Neural crest cell (in vitro differentiated cells): ENCODE measurements at places on chromosomes 3 and 15.
A peak's percentile ranks its signal among the peaks of the same experiment; 100 is the strongest.

DNA sequence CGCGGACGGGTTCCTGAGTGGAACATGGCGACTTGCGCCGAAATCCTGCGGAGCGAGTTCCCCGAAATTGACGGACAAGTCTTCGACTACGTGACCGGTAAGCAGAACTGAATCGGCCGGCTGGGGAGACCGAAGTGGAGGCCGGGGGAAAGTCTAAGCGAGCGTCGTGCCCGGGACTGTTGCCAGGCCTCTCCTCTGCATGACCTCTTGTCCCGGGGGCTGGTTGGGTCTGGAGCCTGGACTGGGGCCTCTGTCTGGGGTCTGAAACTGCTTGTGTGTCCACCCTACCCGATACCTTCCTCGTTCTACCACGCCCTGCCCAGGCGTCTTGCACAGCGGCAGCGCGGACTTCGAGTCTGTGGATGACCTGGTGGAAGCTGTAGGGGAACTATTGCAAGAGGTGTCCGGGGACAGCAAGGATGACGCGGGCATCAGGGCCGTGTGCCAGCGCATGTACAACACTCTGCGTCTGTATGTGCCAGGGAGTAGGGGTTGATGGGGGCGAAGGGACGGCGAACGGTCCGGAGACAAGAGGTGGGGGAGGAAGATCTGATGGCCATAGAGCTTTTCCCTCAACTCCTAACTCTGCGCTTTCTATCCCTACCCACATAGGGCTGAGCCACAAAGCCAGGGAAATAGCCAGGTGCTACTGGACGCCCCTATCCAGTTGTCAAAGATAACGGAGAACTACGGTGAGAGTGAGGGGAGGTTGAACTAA lies at the start of gene ABCF3:
TSS of gene ABCF3 (plus strand) at position 16 of the 718 bp plus-strand sequence. CDS start at position 25, 9 bp downstream.
- no peak for DNase-seq

DNA sequence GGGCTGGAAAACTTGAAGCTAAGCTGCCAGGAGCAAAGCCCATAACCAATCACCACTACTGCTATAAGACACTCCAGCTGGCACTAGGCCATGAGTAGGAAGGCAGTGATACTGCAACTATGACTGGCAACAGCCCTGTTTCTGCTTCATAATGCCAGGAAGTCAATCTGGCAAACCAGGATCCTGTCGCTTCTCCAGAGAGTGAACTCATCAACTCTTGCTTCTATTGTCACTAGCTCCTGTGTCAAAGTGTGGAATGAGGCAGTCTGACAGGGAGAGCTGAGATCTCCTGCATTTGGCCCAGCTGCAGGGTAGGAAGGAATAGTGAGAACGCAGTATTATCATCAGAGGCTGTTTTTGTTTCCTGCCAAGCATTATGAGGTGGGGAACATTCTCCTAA lies 105.3 kb downstream of the CTNNB1 start:
- DNase-seq = no peak

DNA sequence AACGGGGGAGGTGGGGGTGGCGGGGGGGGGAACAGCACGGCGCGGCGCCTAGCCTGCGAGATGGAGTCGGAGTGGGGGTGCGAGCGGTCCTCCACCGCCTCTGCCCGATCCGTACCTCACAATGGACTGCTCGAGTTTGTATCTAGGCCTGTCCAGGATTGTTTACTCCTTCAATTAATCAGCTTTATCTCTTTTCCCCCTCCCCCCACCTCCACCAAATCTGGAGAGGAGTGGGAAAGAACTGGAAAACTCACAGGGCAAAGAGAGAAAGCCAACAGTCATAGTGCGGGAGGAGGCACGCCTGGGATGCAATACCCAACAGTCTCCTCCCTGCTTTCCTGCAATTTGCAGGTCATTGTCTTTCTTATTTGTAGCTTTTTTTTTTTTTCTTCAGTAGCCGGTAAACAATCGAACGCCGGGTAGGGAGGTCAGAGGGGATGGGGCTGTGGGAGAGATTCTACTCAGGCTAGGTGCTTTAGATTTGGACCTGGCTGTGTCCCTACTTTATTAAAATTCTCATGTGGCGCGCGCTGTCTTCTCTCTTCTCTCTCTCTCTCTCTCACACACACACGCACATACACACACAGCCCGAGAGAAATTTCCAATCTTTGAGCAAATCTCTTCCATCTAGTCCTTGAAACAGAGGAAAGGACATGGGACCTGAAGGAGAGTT lies 6.9 kb upstream of the MEIS2 start:
- DNase-seq = no peak

GRCh38 chr3:154427685-154428285 lies 2.2 kb downstream of the GPR149 start:
- peak; percentile 25 for DNase-seq

DNA sequence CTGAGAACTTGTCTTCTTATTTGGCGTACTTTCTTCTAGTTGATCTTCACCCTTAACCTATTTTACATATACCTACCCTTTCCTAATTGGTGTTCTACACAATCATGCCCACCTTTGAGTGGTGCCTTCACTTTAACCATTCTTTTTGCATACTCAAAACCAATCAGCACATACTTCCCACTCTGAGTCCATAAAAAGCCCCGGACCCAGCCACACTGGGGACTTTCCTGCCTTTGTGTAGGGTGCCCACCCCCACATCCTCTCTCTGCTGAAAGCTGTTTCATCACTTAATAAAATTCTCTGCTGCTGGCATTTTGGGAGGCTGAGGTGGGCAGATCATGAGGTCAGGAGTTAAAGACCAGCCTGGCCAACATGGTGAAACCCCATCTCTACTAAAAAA lies 15.9 kb upstream of the CHST2 start:
- no peak for DNase-seq

- no peak for DNase-seq
These were observed 6.0 kb downstream of the TMEM266 start for GRCh38 chr15:76065793-76066192.

GRCh38 chr15:60569596-60569995 lies 90.7 kb upstream of the ICE2 start:
- no peak for DNase-seq
